ENCODE measurements at places on chromosomes 4 and X.
A peak's percentile ranks its signal among the peaks of the same experiment; 100 is the strongest.

DNA sequence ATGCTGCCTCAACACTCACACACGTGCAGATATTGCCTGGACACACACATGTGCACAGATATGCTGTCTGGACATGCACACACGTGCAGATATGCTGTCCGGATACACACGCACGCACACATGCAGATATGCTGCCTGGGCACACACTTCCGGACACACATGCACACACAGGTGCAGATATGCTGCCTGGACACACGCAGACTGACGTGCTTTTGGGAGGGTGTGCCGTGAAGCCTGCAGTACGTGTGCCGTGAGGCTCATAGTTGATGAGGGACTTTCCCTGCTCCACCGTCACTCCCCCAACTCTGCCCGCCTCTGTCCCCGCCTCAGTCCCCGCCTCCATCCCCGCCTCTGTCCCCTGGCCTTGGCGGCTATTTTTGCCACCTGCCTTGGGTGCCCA, 14.7 kb downstream of the FGFRL1 start:
- no peak for DNase-seq

GRCh38 chr4:98519268-98519977, 139.0 kb downstream of the TSPAN5 start:
- DNase-seq, result no peak

- peak; percentile 67 for DNase-seq
These were observed at the start of gene ARHGAP6 for GRCh38 chrX:11665168-11666111. ARHGAP6 (minus strand) TSS chrX:11665920; CDS start chrX:11664828, 1,092 bp downstream.

GRCh38 chr4:139647184-139647583, 18.4 kb upstream of the MGST2 start:
- no peak for DNase-seq

GRCh38 chr4:181528570-181529184, 714.5 kb upstream of the TENM3 start:
- DNase-seq, result peak; percentile 85

- DNase-seq, result no peak
These were observed 760.2 kb downstream of the STIM2 start for GRCh38 chr4:27620886-27621285.

DNA sequence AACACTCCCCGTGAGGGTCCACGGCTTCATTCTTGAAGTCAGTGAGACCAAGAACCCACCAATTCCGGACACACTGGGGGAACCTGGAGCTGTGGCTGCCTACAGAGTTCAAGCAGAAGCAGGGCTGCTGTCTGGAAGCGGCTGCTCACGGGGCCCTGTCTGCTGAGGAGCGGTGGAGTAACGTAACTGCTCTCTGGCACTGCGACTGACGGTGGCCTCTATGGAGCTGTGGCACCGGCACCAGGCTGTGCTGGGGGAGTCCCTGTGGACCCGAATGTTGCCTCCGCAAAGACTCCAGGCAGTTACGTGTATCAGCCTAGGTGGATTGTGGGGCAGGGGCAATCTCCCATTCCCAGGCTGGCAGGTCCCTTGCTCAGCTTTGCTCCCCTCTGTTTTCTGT, 703.3 kb upstream of the FRG1 start:
- no peak for DNase-seq

DNA sequence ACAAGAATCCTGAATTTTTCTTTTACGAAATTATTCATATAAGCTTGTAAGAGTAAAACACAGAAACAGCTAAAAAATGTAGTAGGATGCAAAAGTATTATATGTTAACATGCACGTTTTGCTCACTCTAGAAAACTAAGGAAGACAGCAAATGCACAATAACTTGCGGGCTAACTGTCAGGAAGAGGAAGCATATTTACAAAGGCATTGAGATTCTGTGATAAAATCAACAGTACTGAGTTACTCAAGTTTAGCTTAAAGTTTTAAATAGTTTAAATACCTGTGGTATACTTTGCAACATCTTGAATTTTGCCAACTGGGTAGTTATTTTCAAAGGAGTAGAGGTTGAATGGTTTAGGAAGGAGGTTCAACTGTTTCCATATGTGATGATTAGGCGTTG, 37.0 kb downstream of the SH2D1A start:
- no peak for DNase-seq

GRCh38 chr4:108709234-108709633, 53.6 kb downstream of the ETNPPL start:
- DNase-seq, result no peak

Measured in sciatic nerve (tissue), 2 donors.